ENCODE measurements at places on chromosomes 4 and X.

GRCh38 chr4:58760737-58761136, 1650.6 kb upstream of the IGFBP7 start:
- no peak for DNase-seq

DNA sequence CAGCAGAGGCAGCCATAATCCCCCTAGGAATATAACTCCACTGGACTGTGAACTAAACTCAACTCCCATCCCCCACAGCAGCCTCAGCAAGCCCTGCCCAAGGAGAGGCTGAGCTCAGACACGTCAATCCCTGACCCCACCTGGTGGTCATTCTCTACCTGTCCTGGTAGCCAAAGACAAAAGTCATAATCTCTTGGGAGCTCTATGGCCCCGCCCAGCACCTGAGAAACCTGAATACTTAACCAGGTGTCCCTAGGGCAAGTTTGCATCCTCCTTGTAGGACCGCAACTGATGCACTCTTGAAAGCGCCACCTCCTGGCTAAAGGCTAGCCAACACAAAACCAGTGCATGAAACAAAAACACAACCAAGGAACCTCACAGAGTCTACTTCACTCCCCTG, 18.4 kb downstream of the CT47B1 start:
- DNase-seq = peak; percentile 6

DNA sequence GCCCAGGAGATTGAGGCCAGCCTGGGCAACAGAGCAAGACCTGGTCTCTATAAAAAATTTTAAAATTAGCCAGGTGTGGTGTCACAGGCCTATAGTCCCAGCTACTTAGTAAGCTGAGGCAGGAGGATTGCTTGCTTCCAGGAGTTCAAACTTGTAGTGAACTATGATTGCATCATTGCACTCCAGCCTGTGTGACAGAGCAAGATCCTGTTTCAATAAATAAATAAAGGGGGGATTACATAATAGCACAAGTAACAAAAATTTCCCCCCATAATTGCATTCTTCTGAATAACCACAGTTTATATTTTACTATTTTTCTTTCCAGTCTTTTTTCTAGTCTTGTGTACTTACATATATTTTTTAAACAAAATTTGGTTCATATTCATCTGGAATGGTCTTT, 135.6 kb downstream of the CHIC2 start:
- no peak for DNase-seq

DNA sequence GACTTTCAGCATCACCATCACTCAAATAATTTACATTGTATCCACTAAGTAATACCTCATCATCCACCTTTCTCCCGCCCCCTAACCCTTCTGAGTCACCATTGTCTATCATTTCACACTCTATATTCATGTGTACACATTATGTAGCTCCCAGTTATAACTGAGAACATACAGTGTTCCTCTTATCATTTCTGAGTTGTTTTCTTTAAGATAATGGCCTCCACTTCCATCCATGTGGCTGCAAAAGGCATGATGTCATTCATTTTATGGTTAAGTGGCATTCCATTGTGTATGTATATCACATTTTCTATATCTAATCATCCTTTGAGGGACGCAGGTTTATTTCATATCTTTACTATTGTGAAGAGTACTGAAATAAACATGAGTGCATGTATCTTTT, 14.6 kb upstream of the NDST4 start:
- no peak for DNase-seq

DNA sequence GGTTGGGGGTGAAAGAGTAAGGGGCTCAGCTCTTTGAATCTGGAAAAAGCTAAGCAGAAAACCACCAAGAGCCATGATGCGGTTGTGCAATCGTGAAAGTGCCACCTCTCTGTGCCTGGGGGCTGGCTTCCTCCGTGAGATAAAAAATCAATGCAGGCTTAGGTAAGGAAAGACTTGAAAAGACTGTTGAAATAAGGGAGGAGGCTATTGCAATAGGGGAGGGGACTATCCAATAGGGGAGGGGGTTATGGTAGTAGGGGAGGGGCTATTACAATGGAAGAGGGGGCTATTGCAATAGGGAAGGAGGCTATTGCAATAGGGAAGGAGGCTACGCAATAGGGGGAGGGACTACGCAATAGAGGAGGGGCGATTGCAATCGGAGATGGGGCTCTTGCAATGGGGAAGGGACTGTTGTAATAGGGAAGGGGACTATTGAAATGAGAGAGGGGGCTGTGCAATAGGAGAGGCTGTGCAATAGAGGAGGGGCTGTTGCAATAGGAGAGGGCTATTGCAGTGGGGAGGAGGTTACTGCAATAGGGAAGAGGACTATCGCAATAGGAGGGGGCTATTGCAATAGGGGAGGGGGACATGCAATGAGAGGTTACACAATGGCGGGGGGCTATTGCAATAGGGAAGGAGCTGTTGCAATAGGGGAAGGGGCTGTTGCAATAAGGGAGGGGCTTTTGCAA, 162.3 kb upstream of the PSAPL1 start:
- no peak for DNase-seq

DNA sequence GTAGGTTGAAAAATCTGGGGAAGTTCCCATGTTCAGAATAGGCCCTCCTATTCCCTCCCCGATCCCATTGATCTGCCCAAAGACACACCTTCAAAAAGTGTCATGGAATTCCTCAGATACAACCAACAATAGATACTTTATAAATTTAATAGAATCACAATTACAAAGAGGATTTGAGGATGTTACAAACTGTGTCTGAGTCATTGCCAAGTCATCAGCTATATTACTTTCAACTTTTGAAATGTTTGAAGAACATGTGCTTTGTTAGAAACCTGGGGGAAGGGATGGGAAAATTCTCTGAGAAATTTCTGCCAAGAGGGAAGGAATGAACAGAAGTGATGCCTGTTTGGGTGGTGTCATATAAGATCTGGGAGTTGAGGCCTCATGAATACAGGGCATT, 46.7 kb downstream of the KCNIP4 start:
- no peak for DNase-seq

- DNase-seq = no peak
Observed at GRCh38 chr4:115790812-115791211, 677.4 kb upstream of the NDST4 start.

- DNase-seq = no peak
Observed at GRCh38 chr4:107380190-107380589, 339.8 kb downstream of the PAPSS1 start.

DNA sequence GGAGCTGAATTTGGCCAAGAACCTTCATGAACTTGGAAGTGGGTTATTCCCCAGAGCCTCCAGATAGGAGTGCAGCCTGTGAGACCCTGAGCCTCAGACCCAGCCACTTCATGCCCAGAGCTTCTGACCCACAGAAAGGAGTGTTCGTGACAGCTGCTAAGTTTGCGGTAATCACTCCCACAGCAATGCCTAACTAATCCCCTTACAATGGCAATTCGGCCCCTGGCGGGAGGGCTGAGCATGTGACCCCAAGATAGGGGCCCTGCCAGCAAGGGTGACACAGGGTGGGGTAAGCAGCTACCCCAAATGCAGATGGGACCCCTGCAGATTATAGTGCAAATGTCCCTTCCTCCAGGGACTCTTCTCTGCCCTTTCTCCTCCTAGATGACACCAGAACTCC, 22.5 kb downstream of the PNMA6E start:
- DNase-seq = no peak

DNA sequence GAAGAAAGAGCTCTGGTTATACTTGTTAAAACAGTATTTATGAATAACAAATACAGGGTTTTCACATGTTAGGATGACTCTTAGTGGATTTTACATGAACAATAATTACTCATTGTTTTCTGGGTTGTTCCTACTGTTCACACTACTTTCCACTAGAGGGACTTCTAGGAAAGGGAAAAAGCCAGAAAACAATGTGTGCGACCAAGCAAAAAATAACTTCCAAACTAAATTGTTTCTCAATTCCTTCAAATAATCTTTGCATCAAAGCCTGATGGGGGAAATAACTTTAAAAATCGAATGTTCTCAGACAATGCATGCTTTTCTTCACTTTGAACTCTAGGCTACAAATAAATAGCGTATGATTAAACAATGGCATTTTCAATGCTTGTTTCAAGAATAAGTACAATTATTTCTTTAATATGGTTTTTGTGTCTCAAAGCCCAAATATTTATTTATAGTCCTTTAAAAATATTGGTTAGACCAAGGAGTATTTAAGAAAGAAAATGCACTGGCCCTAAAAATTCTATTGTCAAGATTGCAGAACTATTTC, 72.1 kb upstream of the ETNPPL start:
- no peak for DNase-seq

- peak; percentile 18 for DNase-seq
Observed at GRCh38 chrX:119391279-119391678, 7.9 kb upstream of the SLC25A43 start.

DNA sequence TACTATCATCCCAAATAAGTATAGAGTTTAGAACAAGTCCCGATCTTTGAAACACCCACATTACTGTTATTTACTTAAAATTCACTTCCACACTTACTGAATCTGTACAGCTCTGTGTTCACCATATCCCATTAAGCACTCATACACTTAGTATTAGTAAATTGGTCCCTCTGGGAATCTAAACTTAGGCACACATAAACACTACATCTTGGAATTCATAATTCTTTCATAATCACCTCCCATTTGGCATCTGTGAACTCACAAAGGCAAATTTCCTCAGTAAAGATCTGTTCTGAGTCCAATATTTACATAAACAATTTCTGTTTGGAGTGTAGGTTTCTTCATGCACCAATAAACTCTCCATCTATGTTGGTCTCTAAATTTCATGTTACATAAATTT, 52.6 kb upstream of the PPARGC1A start:
- no peak for DNase-seq

- no peak for DNase-seq
Observed at GRCh38 chr4:6095023-6095752, 77.0 kb upstream of the C4orf50 start.

DNA sequence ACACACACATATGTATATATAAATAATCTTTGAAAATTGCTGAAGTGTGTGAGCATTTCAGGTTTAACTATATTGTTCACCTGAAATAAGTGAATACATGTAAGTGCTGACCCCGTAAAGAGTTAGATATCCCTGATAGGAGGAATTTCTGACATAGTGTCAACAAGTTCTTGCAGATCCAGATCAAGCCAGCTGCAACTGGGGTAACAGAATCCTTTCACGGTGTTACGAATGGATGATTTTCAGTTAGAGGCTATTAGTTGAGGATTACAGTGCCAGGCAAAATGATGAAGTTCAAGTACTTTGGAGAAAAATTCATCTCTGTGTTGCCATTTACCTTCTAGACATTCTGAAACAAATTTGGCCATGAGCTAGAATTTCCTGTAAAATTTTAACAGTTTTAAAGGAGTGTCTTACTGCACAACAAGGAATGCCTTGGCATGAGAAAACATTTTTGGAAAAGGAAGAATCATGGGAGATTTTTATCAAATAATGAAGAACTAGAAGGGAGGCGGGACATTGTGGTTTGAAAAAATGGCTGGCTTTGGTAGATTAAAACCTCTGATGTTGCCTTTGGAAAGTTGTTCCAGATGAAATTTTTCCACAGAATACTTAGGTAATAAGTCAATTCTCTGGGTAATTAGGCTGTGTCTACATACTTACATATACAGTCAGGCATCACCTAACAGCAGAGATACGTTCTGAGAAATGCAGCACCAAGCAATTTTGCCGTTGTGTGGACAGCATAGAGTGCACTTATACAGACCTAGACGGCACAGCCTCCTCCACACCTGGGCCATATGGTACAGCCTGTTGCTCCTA, 84.4 kb upstream of the FAT1 start:
- no peak for DNase-seq

DNA sequence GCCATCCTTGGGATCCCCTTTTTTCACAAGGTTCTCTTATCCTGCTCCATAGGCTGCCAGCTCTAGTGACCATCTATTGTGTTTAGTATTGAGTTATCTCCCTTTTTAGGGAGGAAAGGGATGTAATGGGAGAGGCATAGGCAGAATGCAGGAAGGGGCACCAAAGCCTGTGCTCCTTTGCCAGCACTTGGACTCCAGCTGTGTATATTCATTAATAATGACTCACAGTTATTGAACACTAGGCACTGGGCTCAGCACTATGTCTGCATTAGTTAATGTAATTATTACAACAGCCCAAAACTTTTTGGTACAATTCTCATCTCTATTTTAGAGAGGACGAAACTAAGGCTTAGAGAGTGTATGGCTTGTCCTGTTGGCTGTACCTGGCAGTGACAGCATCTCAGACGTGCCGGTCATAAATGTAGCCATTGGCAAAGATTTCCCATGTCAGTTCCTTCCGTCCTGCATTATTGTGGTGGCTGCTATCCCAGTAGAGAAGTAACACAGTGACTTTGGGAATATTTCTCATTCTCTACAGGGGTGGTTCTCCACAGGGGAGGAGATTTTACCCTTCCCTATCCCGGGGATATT, 90.3 kb downstream of the AFF1 start:
- DNase-seq = no peak

- DNase-seq = peak; percentile 48
Observed at GRCh38 chr4:101790521-101791181, at the start of gene BANK1. BANK1 (plus strand) TSS chr4:101790730; CDS start chr4:101790881, 151 bp downstream.

DNA sequence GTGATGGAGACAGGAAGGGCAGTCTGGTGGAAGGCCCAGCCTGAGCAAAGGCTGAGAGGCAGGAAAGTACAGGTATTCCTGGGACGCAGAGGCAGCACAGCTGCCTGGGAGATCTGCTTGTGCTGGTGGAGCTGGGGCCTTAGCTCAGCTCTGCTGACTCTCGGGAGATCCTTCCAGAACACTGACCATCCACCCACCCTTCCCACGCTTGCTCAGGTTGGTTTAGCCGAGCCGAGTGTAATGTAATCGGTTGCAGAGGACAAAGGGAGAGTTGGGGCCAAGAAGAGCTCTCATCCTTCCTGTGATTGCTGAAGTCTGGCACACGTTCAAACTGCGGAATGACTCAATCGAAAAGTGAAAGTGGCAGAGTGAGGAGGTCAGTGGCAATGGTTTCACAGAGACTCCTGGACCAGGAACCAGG, 43.1 kb upstream of the GPR78 start:
- no peak for DNase-seq

DNA sequence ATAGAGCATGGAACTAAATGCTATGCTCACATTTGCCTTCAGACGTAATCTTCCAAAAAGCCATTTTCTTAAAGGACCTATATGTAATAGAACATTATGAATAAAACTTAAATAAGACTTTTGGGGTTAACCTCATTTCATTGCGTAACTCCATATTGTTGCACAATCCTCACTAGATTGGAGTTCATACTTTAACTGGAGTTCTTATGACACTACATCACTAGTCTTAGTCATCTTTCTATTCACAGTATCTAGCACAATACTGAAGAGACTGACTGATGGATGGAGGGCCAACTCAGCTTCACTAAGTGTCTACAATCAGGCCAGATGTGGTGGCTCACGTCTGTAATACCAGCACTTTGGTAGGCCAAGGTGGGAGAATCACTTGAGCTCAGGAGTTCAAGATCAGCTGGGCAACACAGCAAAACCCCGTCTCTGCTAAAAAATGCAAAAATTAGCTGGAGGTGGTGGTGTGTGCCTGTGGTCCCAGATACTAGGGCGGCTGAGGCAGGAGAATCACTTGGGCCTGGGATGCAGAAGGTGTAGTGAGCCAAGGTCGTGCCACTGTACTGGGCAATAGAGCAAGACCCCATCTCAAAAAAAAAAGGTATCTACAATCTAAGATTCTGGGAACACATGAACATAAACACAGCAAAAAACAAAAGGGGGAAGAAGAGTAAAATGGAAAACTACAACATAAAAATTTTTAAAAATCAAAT, 80.8 kb upstream of the MAB21L2 start:
- DNase-seq = no peak

GRCh38 chrX:153641627-153642026, 5.4 kb upstream of the DUSP9 start:
- DNase-seq = no peak

- no peak for DNase-seq
Observed at GRCh38 chr4:95476121-95476520, 72.7 kb downstream of the UNC5C start.

- DNase-seq = peak; percentile 51
Observed at GRCh38 chr4:89305712-89306437, 1.7 kb downstream of the GPRIN3 start.
